Fibroblast of skin of right quadriceps (primary cell): ENCODE measurements at places on chromosomes 5 and 9.

GRCh38 chr9:71793386-71794105, 25.2 kb upstream of the CEMIP2 start:
- DNase-seq = peak; percentile 79

GRCh38 chr9:105074491-105074890, 146.5 kb upstream of the ABCA1 start:
- no peak for DNase-seq

DNA sequence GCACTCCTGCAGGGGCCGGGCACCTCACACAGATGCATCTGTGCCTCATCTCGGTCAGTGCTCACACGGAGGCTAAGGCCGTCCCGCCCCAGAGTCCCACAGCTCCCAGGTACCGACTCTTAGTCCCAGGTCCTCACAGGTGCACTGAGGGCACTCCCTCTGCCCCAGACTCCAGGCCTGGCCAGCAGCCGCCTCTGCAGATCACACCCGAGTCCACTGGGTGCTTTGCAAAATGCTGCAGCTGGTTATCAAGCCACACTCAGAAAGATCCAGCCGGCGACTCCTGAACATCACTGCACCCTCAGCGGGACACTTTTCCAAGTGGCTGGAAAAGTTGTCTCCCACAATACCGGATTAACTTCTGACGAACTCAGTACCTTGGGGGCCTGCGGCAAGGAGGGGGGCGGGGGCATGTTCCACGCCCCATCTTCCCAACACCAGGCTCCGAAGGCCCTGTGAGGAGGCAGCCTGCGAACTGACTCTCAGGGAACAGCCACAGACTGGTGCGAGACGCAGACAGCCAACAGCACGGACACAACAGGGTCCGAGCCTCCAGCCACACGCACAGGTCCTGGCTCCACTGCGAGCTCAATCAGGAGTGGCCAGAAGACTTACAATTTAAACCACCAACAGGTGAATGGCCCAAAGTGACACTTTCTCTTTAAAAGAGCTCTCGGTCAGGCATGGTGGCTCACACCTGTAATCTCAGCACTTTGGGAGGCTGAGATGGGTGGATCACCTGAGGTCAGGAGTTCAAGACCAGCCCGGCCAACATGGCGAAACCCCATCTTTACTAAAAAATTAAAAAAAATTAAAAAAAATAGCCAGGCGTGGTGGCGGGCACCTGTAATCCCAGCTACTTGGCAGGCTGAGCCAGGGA, 4.0 kb downstream of the BRD3 start:
- no peak for DNase-seq

- peak; percentile 59 for DNase-seq
Measured at GRCh38 chr5:167871091-167871490, 420.4 kb upstream of the WWC1 start.

DNA sequence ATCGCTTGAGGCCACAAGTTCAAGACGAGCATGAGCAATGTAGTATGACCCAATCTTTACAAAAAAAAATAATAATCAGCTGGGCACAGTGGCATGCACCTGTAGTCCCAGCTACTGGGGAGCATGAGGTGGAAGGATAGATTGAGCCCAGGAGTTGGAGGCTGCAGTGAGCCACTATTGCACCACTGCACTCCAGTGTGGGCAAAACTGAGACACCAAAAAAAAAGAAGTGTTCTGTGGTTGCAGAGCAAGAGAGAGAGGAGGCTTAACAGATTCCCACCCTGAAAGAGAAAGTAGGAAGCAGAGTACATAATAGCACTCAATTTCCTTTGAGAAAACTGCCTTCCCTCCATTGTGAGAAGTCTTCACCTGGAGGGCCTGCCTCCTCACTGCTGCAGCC, 52.6 kb downstream of the ALDH7A1 start:
- no peak for DNase-seq

DNA sequence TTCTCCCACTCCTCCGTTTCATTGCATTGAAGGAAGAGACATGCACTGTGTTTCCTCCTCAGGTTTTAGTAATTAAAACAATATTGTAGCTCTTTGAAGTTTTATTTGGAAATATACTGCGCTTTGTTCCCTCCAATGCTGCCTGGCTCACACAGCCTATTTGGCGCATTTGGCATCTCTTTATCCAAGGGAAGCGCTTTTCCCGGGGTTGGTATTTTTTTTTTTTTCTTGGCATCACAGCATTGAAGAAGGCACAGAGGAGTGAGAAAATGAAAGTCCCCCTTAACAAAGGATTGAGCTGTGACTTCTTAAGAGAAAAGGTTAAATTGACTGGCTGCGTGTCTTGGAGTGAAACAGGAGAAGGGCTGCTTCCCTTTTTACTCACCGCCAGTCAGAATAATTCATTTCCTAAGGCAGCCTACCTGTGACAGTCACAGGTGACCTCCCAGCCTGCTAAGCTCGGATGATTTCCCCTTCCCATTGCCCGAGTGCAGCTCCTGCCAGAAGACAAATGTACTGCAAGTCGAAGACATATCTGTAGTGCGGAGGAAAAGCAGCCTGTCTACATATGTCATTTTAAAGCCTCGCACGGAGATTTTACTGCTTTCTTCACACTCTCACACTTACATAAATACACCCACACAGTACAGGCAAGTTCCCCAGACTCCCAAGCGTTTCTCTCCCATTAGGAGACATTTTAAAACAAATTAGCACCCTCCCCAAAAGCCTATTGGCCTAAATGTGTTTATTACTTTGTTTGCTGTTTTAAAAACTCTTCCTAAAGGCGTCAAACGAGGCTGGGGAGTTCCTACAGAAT, 665.5 kb upstream of the ZNF608 start:
- DNase-seq = peak; percentile 29

- DNase-seq = peak; percentile 51
Measured at GRCh38 chr9:126228781-126229444, 97.7 kb upstream of the MVB12B start.

DNA sequence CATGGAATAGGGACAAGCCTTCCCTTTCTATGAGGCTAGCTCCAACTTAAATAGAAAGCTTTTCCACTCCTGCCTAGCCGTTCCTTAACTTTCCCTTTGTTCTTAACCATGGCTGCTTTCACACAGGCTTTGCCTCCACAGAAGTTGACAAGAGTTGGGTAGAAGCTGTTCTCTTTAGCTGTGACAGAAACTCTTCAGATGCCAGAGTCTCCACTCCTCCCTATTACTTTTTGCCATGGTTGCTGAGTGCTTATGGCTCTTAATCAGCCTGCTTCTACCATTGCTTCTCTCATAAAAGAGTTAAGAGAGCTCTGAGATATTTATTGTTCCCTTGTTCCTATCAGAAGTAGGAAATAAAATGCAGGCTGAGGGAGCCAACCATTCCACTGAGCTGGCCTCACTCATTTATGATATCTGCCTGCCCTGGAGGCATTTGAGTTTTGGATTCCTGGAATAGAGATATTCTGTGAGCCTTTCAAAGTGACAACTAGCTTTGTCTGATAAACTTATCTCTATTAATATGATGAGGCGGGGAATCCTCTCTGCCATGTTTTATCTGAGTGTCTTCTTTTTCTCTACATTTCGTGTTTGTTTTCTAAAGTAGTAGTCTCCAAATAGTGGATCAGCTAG, 162.6 kb downstream of the DMAC1 start:
- no peak for DNase-seq

GRCh38 chr5:83848941-83849340, 128.3 kb upstream of the HAPLN1 start:
- no peak for DNase-seq

- no peak for DNase-seq
Measured at GRCh38 chr5:151240924-151241635, 11.9 kb upstream of the GM2A start.

DNA sequence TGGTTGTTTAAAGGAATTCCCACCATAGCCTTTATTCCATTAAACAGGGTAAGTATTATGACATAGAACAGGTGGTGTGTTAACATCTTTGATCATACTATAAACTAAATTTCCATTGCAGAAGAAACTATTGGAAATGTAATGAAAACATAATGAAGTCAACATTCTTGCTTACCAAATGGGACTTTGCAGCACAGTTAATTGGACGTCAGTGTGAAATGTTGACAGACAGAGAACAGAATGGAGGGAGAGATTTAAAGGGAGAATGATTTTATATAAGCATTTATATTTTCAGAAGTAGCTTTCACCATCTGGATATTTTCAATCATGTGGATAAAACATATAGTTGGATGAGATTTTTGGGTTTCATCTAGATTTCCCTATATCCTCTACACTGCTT, 311.3 kb downstream of the TUSC1 start:
- DNase-seq = no peak

- DNase-seq = no peak
Measured at GRCh38 chr5:57007344-57007743, 55.4 kb upstream of the MIER3 start.

GRCh38 chr9:109027176-109027575, 13.9 kb upstream of the CTNNAL1 start:
- no peak for DNase-seq

DNA sequence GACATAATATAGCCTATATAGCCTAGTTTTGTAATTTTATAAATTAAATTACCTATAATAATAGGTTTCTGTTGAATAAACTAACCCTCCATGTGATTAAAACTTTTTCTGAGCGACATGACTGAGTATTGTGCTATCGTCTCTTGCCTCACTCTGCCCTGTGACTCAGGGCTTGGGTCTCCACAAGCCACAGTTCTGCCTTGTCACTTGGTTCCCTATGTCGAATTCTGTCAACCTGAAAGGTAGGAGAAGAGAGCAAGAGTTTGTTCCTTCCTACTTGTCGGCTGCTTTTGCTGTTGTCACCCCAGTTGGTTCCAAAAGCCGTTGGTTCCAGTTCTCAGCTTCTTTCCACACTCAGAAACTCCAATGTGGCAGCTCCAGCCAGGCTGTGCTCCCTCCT, 285.9 kb downstream of the PSAT1 start:
- DNase-seq = no peak

- peak; percentile 44 for DNase-seq
Measured at GRCh38 chr9:82334286-82334685, 345.7 kb downstream of the SPATA31D1 start.

DNA sequence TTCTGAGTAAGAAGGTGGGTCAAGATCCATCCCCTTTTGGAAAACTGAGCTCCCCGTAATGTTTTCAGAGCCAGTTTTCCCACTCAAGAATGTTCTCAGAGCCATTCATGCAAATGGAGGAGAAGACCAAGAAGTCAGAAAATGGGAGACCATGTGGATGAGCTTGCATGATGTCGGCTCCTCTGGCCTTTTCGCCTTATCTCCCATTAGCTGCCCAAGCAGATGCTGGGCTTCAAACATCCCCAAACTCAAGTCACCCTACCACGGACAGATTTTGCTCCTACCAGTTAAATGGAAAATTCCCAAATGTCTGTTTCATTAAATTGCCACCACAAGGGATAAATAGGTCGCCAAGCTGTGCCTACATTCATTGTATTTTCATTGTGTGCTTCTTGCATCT, 161.4 kb downstream of the ICE1 start:
- DNase-seq = no peak

DNA sequence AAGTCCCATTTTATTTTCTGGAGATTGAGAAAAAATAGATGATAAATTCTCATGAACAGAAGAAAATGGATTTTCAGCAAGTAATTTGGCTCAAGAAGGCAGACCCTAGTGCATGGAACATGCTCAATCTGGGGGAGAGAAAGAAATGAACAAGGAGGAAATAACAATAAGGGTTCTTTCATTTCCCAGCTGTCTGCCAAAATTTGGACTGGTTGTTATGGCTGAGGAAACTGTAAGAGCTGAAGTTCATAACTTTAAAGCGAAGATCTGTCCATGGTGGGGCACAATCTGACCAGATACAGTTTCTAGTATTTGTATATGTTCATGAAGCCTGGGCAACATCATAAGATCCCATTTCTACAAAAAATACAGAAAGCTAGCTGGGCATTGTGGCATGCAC, 1386.5 kb upstream of the DMAC1 start:
- no peak for DNase-seq

- no peak for DNase-seq
Measured at GRCh38 chr9:94909965-94910730, 183.6 kb downstream of the AOPEP start.

DNA sequence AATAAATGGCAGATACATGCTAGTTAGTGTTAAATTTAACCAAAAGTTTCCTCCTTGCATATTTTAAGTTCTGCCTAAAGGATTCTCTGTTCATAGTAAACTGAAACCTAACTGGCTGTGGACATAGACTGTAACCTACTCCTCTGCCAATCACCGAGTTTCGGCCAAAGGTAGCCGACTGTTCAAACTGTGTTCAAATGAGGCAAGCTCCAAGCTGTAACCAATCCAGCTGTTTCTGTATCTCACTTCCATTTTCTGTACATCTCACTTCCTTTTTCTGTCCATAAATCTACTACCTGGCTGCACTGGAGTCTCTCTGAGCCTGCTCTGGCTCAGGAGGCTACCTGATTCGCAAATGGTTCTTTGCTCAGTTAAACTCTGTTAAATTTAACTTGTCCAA, 44.1 kb downstream of the KCNV2 start:
- DNase-seq = no peak

GRCh38 chr9:4690144-4690543, 10.8 kb downstream of the CDC37L1 start:
- no peak for DNase-seq

GRCh38 chr9:23638011-23638410, 188.0 kb downstream of the ELAVL2 start:
- DNase-seq = no peak

- peak; percentile 43 for DNase-seq
Measured at GRCh38 chr5:96384353-96384752, 48.7 kb downstream of the PCSK1 start.

DNA sequence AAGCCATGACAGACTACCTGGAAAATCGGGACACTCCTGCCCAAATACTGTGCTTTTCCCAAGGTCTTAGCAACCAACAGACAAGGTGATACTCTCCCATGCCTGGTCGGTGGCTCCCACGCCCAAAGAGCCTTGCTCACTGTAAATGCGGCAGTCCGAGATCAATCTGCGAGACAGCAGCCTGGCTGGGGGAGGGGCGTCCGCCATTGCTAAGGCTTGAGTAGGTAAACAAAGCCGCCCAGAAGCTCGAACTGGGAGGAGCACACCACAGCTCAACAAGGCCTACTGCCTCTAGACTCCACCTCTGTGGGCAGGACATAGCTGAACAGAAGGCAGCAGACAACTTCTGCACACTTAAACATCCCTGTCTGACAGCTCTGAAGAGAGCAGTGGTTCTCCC, 272.1 kb upstream of the CCNG1 start:
- no peak for DNase-seq

DNA sequence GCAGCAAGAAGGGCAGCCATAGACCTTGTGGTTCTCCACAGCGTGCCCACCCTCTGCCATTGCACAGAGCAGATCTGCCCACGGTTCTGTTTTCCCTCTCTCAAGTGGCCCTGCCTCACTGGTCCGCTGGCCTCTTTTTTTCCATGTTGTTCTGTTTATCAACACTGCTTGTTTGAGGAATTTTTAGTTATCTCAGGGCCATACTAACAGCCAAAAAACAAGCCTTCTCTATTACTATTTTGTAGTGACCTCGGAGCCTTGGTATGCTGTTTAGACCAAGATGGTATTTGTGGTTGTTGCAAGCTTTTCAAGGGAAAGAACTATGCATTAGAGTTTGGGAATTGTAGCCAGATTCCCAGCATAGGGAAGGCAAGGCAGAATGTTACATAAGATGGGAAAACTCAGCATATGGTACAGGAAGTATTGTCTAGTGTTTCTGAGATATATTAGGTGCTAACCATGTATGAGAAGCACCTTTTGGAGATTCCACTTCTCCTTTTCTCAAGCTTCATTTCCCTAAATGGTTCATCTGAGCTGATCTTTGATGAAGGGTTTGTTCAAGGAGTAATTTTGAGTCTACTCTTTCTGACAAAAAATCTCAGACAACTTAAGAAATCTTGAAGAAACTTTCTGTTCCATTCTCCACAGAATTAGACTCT, 54.3 kb downstream of the NUP214 start:
- DNase-seq = peak; percentile 95
